ENCODE measurements at places on chromosomes 3 and 15.

DNA sequence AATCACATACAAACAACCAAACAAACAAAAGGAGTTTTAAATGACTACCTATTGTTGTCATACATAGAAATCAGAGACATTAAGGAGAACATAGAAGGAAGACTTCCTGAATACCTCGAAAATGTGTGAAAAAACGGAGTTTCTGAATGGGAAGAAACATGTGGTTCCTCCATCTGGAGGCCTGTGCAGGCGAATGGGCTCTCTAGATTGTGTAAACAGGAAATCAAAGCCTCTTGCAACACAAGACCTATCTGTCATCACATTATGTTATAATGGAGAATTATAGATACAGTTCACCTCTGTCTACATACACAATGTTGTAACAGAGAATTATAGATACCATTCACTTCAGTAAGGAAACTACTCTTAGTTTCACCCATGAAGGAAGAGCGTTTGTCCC, 44.1 kb downstream of the RUBCN start:
- DNase-seq, result no peak

DNA sequence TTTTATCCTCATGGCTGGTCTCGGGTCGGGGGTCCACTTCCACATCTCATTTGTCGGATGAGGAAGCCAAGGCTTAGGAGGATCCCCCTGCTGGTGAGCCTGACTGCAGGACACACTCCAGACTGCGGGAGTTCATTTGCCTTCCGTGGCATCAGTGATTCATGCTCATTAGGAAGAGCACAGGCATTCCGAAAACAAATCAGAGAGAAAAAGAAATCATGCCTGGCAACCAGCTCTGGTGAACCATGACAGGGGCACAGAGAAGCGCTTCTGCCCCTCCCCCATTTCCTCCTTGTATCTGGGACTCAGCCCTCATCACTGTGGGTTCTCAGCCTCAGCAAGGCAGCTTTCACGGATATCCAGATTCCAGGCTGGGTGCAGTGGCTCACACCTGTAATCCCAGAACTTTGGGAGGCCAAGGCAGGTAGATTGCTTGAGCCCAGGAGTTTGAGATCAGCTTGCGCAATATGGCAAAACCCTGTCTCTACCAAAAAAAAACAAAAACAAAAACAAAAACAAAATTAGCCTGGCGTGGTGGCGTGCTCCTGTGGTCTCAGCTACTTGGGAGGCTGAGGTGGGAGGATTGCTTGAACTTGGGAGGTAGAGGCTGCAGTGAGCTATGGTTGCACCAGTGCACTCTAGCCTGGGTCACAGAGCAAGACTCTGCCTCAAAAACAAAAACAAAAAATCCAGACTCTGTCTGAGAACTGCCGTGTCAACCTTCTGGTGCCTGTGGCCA, 28.4 kb downstream of the IRAK2 start:
- DNase-seq, result peak; percentile 18

GRCh38 chr3:133926736-133927539, 31.3 kb upstream of the RAB6B start:
- DNase-seq, result no peak

- DNase-seq, result no peak
Measured at GRCh38 chr3:146747928-146748327, 142.8 kb upstream of the PLSCR5 start.

GRCh38 chr3:29582273-29582672, 301.4 kb downstream of the RBMS3 start:
- DNase-seq, result no peak

GRCh38 chr3:123518892-123519485, 65.9 kb downstream of the HACD2 start:
- DNase-seq, result no peak

- no peak for DNase-seq
Measured at GRCh38 chr15:35728219-35728940, 182.4 kb upstream of the DPH6 start.

GRCh38 chr3:123276346-123277006, 74.7 kb downstream of the SEC22A start:
- no peak for DNase-seq

- no peak for DNase-seq
Measured at GRCh38 chr3:172204716-172205115, 165.3 kb downstream of the FNDC3B start.

DNA sequence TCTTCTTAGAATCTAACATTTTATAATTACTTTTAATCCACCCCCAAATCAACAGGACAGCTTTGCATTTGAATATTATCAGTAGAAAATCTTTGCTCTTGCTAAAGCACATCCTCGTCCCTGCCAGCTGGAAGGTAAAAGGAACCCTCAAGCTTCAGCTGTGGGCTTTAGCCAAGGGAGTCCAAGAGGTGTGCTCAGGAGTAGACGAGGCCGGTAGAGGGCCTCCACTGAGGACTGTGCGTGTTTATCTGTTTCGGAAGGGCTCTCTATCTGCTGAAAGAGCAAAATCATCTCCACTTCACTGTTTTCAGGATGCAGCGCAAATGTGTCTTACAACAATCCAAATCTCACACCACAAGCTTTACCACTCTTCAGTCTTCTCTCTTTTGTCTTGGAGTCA, 257.4 kb upstream of the IL12A start:
- DNase-seq, result no peak

GRCh38 chr3:56282341-56282740, 185.9 kb downstream of the ERC2 start:
- DNase-seq, result no peak

- DNase-seq, result no peak
Measured at GRCh38 chr3:10548992-10549391, 43.6 kb upstream of the ATP2B2 start.

GRCh38 chr3:20945892-20946291, 759.9 kb upstream of the SGO1 start:
- no peak for DNase-seq

DNA sequence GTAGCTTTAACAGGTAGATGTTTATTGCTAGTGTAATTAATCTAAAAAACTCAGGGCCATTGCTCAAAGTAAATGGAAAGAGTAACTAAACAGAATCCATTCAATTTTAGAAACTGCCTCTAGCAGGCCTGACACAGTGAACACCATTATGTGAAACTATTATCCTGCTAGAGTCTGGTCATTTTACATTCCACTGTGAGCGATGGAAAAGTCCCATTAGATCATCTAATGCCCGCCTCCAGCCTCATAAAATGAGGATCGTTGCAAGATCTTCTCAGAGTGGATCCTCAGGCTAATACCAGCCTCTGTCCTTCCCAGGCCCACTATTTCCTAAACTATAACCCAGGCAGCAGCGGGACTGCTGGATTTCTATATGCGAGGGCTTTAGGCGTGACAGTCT, 107.7 kb downstream of the WDR76 start:
- DNase-seq, result no peak

Measured in endothelial cell (in vitro differentiated cells).